CD4-positive, alpha-beta T cell treated with Interleukin-6 for 4 hours (primary cell): ENCODE measurements at places on chromosomes 5 and 9.

GRCh38 chr5:164346785-164347630 is 841.6 kb downstream of the MAT2B start:
- no peak for DNase-seq

DNA sequence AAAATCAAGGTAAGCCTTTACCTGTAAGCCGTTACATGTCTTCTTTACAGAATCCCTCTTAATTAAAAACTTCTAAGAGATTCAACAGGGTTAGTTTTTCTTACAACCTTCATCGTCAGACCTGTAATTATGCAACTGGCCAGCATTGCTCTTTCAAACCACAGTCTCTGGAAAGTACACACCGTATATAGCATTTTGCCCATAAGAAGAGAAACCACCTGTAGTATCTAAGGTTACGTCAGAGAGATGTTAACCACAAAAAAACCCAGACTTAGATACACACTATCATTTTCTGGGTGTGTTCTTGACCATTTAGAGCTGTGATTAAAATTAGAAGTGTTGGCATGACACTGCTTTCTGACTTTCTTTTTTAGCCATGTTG is 140.0 kb downstream of the MUSK start:
- DNase-seq, result no peak

DNA sequence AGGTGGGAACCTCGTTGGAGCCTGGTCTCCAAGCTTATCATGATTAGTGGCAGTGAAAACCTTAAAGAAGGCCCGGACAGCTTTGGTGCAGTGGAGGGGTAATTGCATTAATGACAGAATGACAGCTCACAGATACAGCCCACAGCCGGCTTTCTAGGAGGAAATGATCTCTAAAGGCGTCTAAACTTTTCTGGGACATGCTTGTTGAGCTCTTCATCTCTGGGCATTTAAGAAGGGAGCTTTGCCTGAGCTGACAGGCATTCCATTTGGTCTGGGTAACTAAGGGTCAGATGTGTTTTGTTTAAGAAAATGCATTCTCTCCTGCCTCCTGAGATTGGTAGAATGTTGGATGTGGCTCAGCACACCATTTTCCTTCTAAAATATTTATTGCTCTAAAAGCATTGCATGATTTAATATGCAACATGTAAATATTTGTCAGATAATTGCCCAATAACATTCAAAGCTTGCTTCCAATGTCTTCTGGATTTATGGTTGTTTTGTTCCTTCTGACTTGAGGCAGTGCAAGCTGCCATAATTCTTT is 4.0 kb downstream of the ANKRD33B start:
- no peak for DNase-seq

GRCh38 chr5:133373121-133373870 is 239.0 kb downstream of the FSTL4 start:
- no peak for DNase-seq

DNA sequence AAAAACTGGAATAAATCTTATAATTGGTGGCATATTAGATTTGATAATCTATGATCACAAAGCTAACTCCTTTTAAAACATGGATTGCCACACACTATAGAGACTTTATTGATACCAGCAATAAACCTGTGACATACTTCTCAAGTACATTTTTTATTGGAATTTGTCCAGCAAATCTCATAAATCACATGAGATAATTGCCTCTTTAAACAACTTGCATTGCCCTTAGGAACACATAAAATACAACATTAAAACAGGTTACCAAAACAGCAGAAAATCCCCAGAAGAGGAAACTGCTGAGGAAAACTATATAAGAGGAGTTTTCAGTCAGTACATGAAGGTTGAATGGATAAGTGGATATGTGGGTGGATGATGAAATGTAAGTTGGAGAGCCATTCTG is 124.6 kb downstream of the SNCAIP start:
- DNase-seq, result no peak

DNA sequence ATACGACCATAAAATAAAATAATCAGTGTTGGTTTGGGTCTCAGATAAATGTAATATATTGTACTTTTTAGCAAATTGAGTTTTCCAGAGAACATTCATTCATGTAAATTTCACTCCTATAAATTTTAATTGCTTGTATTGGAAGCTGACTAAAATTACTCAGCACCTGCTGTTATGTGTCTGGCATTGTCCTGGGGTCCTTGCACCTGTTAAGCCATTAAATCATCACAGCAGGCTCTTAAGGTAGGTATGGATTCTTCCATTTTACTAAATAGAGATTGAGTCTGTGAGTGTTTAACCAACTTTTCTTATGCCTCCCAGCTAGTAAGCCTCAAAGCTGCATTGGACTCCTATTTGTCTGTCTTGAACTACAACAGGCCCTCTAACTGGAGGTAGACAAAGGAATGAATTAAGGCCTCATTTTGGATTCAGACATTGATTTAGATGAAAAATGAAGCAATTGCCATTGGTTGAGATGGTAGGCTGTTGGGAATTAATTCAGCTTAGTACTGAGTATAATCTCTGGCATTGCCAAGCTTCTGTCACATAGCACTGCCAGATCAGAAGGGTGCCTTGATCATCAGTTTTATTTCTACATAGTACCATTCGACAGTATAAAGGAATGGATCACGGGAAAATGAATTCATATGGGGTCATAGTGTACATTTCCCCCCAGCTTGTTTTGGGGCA is 78.9 kb downstream of the PARP8 start:
- no peak for DNase-seq
